ENCODE measurements at places on chromosomes 16 and 17.

- DNase-seq, result no peak
These were observed 30.6 kb downstream of the CACNA1G start for GRCh38 chr17:50590946-50591737.

- DNase-seq, result no peak
These were observed 324.1 kb downstream of the ZFHX3 start for GRCh38 chr16:72723781-72724180.

- DNase-seq, result peak; percentile 11
These were observed 5.4 kb upstream of the BCAR1 start for GRCh38 chr16:75256696-75257343.

- DNase-seq, result no peak
These were observed 164.8 kb downstream of the SNX29 start for GRCh38 chr16:12141073-12141951.

DNA sequence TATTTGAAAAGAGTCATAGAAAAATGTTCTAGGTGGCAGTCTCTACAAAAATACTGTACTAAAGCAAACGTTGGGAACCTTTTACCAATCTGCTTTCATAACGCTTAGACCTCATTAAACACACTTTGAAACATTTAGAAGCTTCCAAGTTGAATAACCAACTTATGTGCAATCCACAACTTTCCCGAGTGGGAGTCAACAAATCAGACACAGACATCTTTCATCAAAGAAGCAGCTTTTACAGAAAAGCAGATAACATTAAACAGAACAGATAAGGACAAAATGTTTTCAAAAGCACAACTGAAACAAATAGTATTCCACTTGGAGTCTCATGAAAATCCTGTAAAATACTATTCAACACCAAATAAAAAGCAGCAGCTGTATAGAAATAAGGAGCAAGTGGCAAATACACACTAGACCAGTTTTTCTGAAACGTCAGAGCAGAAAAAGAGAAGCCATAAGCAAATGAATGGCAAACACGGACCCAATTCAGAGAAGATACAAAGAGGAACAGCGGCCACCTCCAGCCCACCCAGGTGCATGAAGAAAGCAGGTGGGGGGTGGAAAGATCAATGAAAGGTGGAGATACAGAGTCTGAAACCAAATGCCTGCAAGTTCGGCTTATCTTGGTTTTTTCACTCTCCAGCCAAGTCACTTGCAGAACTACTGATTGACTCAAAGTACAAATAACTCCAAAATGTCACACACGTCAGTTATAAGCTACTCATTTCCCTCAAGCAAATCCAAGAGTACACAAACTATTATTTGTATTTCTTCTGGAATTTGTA, 18.4 kb upstream of the FBF1 start:
- no peak for DNase-seq

- DNase-seq, result no peak
These were observed 18.8 kb upstream of the GLG1 start for GRCh38 chr16:74625500-74626350.

DNA sequence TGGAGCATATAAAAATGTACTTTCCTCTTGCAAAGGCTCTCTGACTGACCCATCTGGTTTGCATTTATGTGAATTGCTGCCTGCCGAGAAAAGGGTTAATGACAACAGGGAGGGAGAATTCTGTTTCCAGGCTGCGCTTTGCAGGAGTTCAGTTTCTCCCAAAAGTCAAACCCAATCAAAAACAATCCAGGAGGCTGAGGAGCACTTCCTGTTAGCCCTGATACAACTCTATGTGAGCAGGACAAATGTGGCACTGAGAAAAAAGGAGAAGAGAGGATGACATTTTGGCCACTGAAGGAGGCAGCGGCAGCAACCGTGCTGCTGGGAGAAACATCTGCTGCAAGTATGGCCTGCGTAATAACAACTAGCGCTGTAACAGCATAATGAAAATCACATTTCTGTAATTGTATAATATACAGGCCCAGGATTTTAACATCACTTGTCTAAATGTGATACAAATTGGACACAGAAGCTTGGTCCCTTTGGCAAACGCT, 26.8 kb upstream of the ELAC2 start:
- DNase-seq, result no peak

- no peak for DNase-seq
These were observed 198.3 kb upstream of the KCNJ16 start for GRCh38 chr17:69876757-69877156.

DNA sequence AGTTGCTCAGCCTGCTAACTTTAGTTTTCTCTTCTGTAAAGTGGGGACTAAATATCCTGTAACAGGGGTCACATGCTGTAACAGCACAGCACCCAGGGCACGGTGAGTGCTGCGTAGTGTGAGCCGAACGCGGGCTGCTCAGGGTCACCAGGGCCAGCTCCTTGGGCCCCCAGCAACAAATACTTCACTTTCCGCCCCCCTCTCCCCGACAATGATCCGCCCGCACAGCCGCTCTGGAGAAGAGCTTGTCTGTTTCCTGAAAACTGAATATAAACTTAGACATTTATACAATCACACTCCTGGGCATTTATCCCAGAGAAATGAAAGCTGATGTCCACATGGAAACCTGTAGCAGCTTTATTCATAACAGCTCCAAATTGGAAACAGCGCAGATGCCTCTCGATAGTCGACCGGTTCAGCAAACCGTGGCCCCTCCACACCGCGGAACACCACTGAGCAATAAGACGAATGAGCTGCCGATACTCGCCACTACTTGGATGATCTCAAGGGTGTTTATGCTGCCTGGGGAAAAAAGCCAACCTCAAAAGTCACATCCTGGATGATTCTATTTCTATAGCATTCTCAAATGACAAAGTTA, 267.2 kb downstream of the PARN start:
- no peak for DNase-seq

- no peak for DNase-seq
These were observed 185.3 kb downstream of the AATF start for GRCh38 chr17:37134050-37134449.

- no peak for DNase-seq
These were observed 30.9 kb downstream of the HAPSTR1 start for GRCh38 chr16:9122342-9122741.

GRCh38 chr16:88853325-88853941, 3.3 kb downstream of the GALNS start:
- DNase-seq, result no peak

GRCh38 chr17:7893187-7893880, 4.7 kb downstream of the CHD3 start:
- DNase-seq, result no peak

GRCh38 chr17:17937201-17937853, 34.9 kb downstream of the TOM1L2 start:
- DNase-seq, result no peak

- DNase-seq, result peak; percentile 71
These were observed 22.9 kb downstream of the SOCS1 start for GRCh38 chr16:11232852-11233726.

- no peak for DNase-seq
These were observed 27.0 kb downstream of the MRTFB start for GRCh38 chr16:14098081-14098480.

DNA sequence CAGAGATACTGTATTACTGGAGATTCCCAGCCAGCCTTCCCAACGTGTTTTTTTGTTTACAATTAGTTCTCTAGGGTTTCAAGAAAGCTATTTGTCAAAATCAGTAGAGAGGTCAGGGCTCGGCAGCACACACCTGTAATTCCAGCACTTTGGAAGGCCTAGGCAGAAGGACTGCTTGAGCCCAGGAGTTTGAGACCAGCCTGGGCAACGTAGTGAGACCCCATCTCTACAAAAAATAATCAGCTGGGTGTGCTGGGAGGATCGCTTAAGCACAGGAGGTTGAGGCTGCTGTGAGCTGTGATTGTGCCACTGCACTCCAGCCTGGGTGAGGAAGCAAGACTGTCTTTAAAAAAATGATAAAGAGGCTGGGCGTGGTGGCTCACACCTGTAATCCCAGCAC, 19.4 kb downstream of the CBX1 start:
- DNase-seq, result no peak

DNA sequence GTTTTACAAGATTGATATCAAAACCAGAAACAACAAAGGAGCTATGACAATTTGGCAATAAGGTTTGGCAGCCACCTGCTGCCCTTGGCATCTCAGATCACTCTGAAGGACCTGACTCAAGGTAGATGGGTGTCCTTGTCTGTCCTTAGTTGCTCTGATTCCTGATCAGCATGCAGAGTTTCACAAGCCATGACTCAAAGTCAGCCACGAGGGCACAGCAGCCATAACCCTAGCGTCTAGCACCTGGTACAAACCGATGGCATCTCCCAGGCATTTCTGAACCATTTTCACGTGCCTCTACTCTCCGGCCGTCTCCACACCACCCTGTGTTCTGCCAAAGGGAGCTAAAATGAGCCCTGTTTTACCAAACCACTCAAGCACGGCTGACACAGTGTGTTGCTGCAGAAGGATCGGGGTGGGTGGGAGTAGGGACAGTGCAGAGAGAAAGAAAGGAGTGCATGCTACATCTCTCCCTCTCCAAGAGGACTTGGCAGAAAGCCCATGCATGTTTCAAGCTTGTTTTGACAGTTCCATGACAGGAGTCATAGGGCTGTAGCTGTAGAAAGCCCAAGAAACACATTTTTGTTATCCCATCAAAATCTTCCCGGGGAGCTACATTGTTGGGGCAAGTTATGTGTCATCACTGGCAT, 297.3 kb downstream of the ABCC12 start:
- no peak for DNase-seq

- no peak for DNase-seq
These were observed 7.9 kb upstream of the CUEDC1 start for GRCh38 chr17:57963149-57963511.

DNA sequence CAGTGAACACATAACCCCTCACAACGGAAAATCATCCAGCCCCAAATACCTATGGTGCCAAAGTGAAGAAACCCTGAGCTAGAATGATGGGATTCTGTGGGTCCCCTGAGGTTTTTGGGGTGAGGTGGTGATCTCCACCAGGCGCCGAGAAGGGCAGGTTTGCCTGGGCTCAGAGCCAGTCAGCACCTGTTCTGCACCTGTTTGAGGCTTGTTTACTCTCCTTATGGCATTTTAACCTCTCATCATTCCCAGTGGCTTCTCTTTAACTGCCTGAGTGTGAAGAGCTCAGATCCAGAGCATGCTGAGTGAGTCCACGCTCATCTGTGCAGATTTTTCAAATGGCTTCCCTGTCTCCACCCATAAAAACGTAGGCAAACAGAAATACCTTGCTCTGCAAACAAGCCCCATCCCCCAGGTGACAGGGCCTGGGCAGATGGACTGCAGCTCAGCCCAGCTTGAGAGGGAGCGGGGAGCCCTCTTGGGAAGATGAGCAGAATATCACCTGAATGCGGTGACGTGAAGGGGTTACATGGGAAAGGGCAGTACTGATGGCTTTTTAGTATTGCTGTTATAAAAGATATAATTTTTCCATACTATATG, 40.1 kb upstream of the CLEC19A start:
- DNase-seq, result no peak

GRCh38 chr16:87895641-87896141, 26.4 kb upstream of the SLC7A5 start:
- peak; percentile 94 for DNase-seq

- DNase-seq, result no peak
These were observed 9.6 kb downstream of the FLOT2 start for GRCh38 chr17:28887871-28888471.

All from T-helper 1 cell (primary cell).